ENCODE measurements at places on chromosomes 3 and 15. TPM values are rescaled to one million over a fixed set of nuclear protein-coding genes. Genes with fewer than 3 reads are reported as not detected.

STARD9 gene
- 1.9 TPM for total RNA-seq

TRH gene
- not detected for total RNA-seq

TGM4 gene
- 0.34 TPM for total RNA-seq

OR5K2 gene
- total RNA-seq = not detected

KBTBD12 gene
- total RNA-seq = under 0.01 TPM

USP50 gene
- not detected for total RNA-seq

C3orf49 gene
- not detected for total RNA-seq

FANCD2 gene
- 2.4 TPM for total RNA-seq

DLEC1 gene
- under 0.01 TPM for total RNA-seq

NUP210 gene
- under 0.01 TPM for total RNA-seq

LIPH gene
- total RNA-seq = 2.4 TPM

MORC1 gene
- total RNA-seq = not detected

PLSCR1 gene
- 44.4 TPM for total RNA-seq

RARB gene
- 2.6 TPM for total RNA-seq

NANOGP8 gene
- not detected for total RNA-seq

CMC1 gene
- 3.4 TPM for total RNA-seq

SIN3A gene
- total RNA-seq = 20.5 TPM

GOLGA6D gene
- under 0.01 TPM for total RNA-seq

ARPP21 gene
- not detected for total RNA-seq

CD200 gene
- total RNA-seq = under 0.01 TPM

AHSG gene
- not detected for total RNA-seq

BTLA gene
- 0.07 TPM for total RNA-seq

ZNF385D gene
- not detected for total RNA-seq

RAD51 gene
- total RNA-seq = 0.28 TPM

TEX55 gene
- total RNA-seq = not detected

ZNF660 gene
- 0.34 TPM for total RNA-seq

C2CD4B gene
- total RNA-seq = 0.28 TPM

TFRC gene
- 166 TPM for total RNA-seq

RBMS3 gene
- 6.8 TPM for total RNA-seq

PLAAT1 gene
- 1.0 TPM for total RNA-seq

LIPC gene
- total RNA-seq = not detected

RBP2 gene
- not detected for total RNA-seq

MUC20 gene
- 1.7 TPM for total RNA-seq

GOLGA8M gene
- total RNA-seq = not detected

LPCAT4 gene
- 4.8 TPM for total RNA-seq

FMN1 gene
- total RNA-seq = 0.34 TPM

RASL12 gene
- not detected for total RNA-seq

PLA2G4D gene
- total RNA-seq = 0.07 TPM

CCDC71 gene
- total RNA-seq = 16.1 TPM

ZNF148 gene
- total RNA-seq = 36.0 TPM

OR5K4 gene
- total RNA-seq = not detected

BSN gene
- total RNA-seq = 0.07 TPM

KCNMB2 gene
- total RNA-seq = not detected

CSPG4 gene
- total RNA-seq = 2.7 TPM

C2CD4A gene
- 3.0 TPM for total RNA-seq

HRG gene
- not detected for total RNA-seq

VILL gene
- total RNA-seq = 45.5 TPM

RLBP1 gene
- total RNA-seq = 0.28 TPM

CCDC9B gene
- total RNA-seq = 9.9 TPM

GLCE gene
- total RNA-seq = 11.6 TPM

SLC33A1 gene
- total RNA-seq = 81.7 TPM

SLC25A20 gene
- 11.3 TPM for total RNA-seq

TMCO5A gene
- total RNA-seq = not detected

SLC24A5 gene
- total RNA-seq = not detected
